Placental pericyte (primary cell): ENCODE measurements at places on chromosomes 16 and 17. TPM values are rescaled to one million over a fixed set of nuclear protein-coding genes. Genes with fewer than 3 reads are reported as not detected.

Gene C16orf74
- 11.2 and 21.8 TPM in 2 replicates for total RNA-seq

Gene RNF157
- total RNA-seq: 0.44 and 5.2 TPM in 2 replicates

Gene DNAAF8
- total RNA-seq: 0.57 and 1.1 TPM in 2 replicates

Gene NPIPB13
- 0.29 and 1.1 TPM in 2 replicates for total RNA-seq

Gene ARL5C
- not detected in 2 replicates for total RNA-seq

Gene KDM6B
- 7.2 and 8.0 TPM in 2 replicates for total RNA-seq

Gene ZFP3
- total RNA-seq: 1.1 and 1.8 TPM in 2 replicates

Gene C16orf92
- not detected in 2 replicates for total RNA-seq

Gene KRT32
- not detected in 2 replicates for total RNA-seq

Gene ATP2A1
- 0.29 and 0.44 TPM in 2 replicates for total RNA-seq

Gene BEAN1
- total RNA-seq: 0.43 TPM in 1 of 2 replicates, not detected in the other

Gene EVPL
- 0.29 TPM in 1 of 2 replicates, not detected in the other for total RNA-seq

Gene STX1B
- 1.1 and 3.0 TPM in 2 replicates for total RNA-seq

Gene TGFB1I1
- 106 and 170 TPM in 2 replicates for total RNA-seq

Gene SEPTIN12
- not detected in 2 replicates for total RNA-seq

Gene ITGB4
- total RNA-seq: 0.44 and 0.57 TPM in 2 replicates

Gene PPP4C
- total RNA-seq: 265 and 320 TPM in 2 replicates

Gene KRT33A
- not detected in 2 replicates for total RNA-seq

Gene HOXB2
- total RNA-seq: 2.8 and 10.5 TPM in 2 replicates

Gene TBC1D3K
- total RNA-seq: not detected in 2 replicates

Gene PIMREG
- total RNA-seq: 0.22 and 24.6 TPM in 2 replicates

Gene BRICD5
- total RNA-seq: 1.5 and 1.9 TPM in 2 replicates

Gene PRKCB
- total RNA-seq: not detected in 2 replicates

Gene CTRL
- total RNA-seq: 0.29 and 2.0 TPM in 2 replicates

Gene FBXW10
- total RNA-seq: under 0.01 TPM in 2 replicates

Gene ABCC6
- total RNA-seq: 0.29 and 0.44 TPM in 2 replicates

Gene KRTAP9-2
- not detected in 2 replicates for total RNA-seq

Gene TP53TG3
- total RNA-seq: 1.0 TPM in 1 of 2 replicates, not detected in the other

Gene ZNF768
- 17.3 and 25.8 TPM in 2 replicates for total RNA-seq

Gene SMTNL2
- total RNA-seq: not detected in 2 replicates

Gene CA7
- total RNA-seq: not detected in 2 replicates

Gene NOXO1
- 0.44 TPM in 1 of 2 replicates, not detected in the other for total RNA-seq

Gene EFNB3
- total RNA-seq: 0.72 and 1.5 TPM in 2 replicates

Gene VTN
- total RNA-seq: 0.43 and 149 TPM in 2 replicates

Gene TBX2
- 42.5 and 102 TPM in 2 replicates for total RNA-seq

Gene NPIPA7
- 1.0 and 1.5 TPM in 2 replicates for total RNA-seq

Gene KCNJ2
- total RNA-seq: 2.9 and 15.8 TPM in 2 replicates

Gene MYOCD
- under 0.01 and 4.7 TPM in 2 replicates for total RNA-seq

Gene FOXK2
- 44.6 and 48.0 TPM in 2 replicates for total RNA-seq

Gene C17orf50
- not detected in 2 replicates for total RNA-seq

Gene KPNA2
- 71.3 and 354 TPM in 2 replicates for total RNA-seq

Gene RAB11FIP4
- total RNA-seq: under 0.01 and 0.44 TPM in 2 replicates

Gene TM4SF5
- total RNA-seq: not detected in 2 replicates

Gene CORO1A
- total RNA-seq: 2.0 and 3.3 TPM in 2 replicates

Gene TMED6
- 0.44 TPM in 1 of 2 replicates, not detected in the other for total RNA-seq

Gene CASKIN1
- under 0.01 and 0.22 TPM in 2 replicates for total RNA-seq

Gene PPP1R1B
- total RNA-seq: not detected in 2 replicates

Gene UBE2Z
- 107 and 154 TPM in 2 replicates for total RNA-seq

Gene IL17C
- total RNA-seq: 0.44 TPM in 1 of 2 replicates, not detected in the other

Gene KRTAP1-5
- 1.5 and 14.2 TPM in 2 replicates for total RNA-seq

Gene C16orf89
- total RNA-seq: 0.22 TPM in 1 of 2 replicates, not detected in the other
